Esophagus squamous epithelium (tissue), 5 donors: ENCODE measurements at places on chromosomes 12 and 14.

DNA sequence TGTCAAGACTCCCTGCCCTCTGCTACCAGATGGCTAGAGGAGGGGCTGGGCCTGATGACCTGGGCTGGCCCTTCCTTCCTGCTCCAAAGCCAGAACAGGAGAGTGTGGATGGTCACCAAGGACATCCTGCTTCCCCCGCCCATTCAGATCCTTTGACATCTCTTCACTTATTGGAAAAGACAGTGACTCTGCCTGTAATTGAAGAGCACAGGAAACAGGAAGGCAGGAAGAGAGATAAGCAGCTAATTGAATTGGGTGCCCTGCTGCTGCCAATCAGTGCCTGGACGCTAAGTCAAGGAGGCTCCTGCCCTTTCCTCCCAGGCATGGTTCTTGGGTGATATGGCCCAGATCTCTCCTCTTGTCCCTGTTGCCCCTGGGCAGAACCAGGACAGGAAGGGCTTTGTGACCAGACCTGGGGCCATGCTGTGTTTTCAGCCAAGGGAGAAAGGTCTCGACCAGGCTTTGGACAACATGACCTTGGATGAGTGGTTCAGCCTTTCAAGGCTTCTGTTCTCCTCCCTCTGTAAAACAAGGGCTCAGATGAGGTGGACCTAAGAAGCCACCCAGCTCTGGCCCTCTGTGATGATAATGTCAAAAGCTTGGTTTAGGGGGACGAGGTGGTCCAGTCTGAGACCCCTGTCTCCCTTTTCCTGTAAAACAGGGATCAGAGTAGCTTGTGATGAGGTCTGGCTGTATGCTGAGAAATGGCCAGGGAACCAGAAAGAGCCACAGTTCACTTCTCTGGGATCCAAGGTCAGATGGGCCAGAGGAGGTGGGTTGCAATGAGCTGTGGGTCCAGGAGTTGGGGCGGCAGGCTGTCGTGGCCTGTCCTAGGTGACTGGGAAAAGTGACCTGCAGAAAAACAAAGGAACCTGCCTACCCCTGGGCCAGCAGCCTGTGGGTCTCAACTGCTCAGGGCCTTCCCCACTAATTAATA, 38.8 kb downstream of the FAM222A start:
- DNase-seq = no peak
- no peaks in the 10 kb centered on the region for H3K27me3 ChIP-seq
- H3K4me3 ChIP-seq = no peak overlapping the region
- H3K27ac ChIP-seq = no peak overlapping the region
- no peaks in the 10 kb centered on the region for H3K36me3 ChIP-seq
- H3K4me1 ChIP-seq = no peaks in the 10 kb centered on the region

- no peak overlapping the region for H3K4me3 ChIP-seq
- H3K27ac ChIP-seq = no peak overlapping the region
- no peaks in the 10 kb centered on the region for H3K27me3 ChIP-seq
- H3K4me1 ChIP-seq = no peaks in the 10 kb centered on the region
- no peaks in the 10 kb centered on the region for H3K36me3 ChIP-seq
These were observed 59.5 kb upstream of the CAPRIN2 start for GRCh38 chr12:30814295-30814655.

GRCh38 chr12:101634724-101635123, 40.0 kb downstream of the MYBPC1 start:
- no peak overlapping the region for H3K4me3 ChIP-seq
- no peaks in the 10 kb centered on the region for H3K4me1 ChIP-seq
- H3K27me3 ChIP-seq = no peaks in the 10 kb centered on the region

DNA sequence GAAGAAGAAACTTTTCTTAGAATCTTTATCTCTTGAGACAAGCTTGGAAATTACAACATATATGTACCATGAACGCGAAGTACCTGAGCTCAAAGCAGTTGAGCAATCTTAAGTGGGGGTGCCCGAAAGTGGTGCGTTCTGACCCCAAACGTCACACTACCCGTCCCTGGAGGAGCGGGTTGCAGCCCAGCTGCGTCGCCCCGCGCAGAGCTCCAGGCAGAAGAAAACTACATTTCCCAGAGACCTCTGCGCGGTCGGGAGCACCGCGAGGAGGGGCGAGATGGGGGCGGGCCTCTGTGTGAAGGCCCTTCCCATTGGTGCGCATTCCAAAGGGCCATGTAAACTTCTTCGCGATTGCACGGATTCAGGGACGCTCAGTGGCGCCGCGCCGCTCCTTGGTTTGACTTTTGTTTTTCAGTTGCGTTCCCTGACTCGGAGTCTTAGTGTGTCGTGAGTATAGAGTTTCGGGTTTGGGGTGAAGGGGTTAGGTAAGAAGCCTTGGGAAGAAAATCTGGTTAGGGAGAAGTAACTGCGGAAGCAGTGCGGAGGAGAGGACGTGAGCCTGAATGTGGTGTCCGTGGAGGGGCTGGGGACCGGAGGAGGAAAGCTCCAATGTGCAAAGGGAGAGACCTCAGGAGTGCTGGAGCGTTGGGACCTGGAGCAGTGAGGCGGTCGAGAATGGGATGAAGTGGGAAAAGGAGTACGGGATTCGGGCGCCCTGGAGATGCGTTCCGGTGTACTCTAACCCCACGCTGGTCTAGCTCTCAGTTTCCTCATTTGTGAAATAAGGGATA, at the start of gene CCDC77:
CCDC77 (plus strand) TSS at position 410 of the 794 bp plus-strand sequence. CDS start 7,740 bp downstream, outside the sequence.
- no peaks in the 10 kb centered on the region for H3K36me3 ChIP-seq
- H3K4me1 ChIP-seq = peaks cover 13% of the 10 kb centered on the region
- DNase-seq = no peak

GRCh38 chr12:129075460-129076208, 222.4 kb downstream of the GLT1D1 start:
- no peaks in the 10 kb centered on the region for H3K27me3 ChIP-seq
- no peak overlapping the region for H3K27ac ChIP-seq
- DNase-seq = no peak
- H3K36me3 ChIP-seq = no peaks in the 10 kb centered on the region
- H3K4me1 ChIP-seq = no peaks in the 10 kb centered on the region
- H3K4me3 ChIP-seq = no peak overlapping the region

GRCh38 chr14:94110552-94111181, at the start of gene IFI27:
Gene IFI27 (plus strand): TSS chr14:94110736.
- peak within 1 kb of the TSS; percentile 65 for H3K4me3 ChIP-seq
- H3K4me1 ChIP-seq = peaks cover 65% of the 10 kb centered on the region
- H3K27ac ChIP-seq = peak within 1 kb of the TSS; percentile 91
- no peak for DNase-seq

DNA sequence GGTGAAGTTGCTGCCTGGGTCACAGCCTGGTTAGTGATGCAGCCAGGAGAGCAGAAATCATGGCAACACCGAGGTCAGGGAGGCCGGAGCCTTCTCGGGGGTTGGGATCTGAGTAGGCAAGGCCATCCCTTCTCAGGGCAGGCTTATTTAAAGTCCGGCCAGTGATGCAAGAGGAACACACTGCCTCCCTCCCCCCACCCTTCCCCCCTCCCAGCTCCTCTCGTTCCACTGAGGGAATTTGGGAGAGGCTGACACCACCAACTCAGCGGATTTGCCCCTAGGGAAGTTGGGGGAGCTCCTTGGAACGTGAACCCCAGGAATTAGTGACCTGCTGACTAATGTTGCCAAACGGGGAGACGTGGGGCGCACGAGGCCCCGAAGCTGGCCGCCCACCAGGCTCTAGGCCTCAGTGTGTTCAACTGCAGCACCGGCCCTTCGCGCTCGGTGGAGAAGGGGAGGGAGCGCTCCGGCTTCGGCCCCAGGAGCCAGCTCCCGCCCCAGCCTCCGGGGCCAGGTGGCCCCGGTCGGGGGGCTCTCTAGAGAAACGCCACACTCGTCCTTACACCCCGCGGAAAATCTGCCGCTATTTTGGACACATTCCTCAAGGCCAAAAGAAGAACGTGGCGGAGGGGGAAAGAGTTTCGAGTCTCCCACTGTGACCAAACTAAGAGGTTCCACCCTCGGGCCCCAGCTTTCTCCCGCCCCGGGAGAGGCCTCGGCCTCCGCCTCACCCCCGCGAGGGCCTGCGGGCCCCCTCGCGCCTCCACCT, 1.6 kb downstream of the CTDSP2 start:
- H3K36me3 ChIP-seq = no peaks in the 10 kb centered on the region
- H3K27me3 ChIP-seq = no peaks in the 10 kb centered on the region
- DNase-seq = no peak
- peak overlapping the region; percentile 99 for H3K4me3 ChIP-seq
- peak overlapping the region; percentile 100 for H3K27ac ChIP-seq
- H3K4me1 ChIP-seq = peaks cover 38% of the 10 kb centered on the region

DNA sequence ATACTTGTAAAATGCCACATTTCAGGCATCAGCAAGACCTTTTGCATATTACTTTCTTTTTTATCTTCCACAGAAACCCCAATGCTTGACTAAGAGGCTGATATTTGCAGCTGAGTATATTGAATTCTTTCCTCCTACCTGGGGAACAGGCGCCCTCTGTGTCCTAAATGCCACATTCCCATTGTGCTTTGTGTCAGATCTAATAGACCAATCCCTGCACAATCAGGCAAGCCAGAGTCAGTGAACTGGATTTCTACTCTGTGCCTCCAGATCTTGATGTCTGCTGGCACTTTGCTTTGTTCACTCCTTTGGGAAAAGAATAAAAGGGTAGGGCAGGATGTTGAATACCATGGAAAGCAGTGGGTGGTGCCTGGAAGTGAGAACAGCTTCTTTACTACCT, 22.4 kb upstream of the TAS2R42 start:
- H3K4me1 ChIP-seq = no peaks in the 10 kb centered on the region
- no peaks in the 10 kb centered on the region for H3K27me3 ChIP-seq
- H3K4me3 ChIP-seq = no peak overlapping the region
- H3K36me3 ChIP-seq = no peaks in the 10 kb centered on the region

DNA sequence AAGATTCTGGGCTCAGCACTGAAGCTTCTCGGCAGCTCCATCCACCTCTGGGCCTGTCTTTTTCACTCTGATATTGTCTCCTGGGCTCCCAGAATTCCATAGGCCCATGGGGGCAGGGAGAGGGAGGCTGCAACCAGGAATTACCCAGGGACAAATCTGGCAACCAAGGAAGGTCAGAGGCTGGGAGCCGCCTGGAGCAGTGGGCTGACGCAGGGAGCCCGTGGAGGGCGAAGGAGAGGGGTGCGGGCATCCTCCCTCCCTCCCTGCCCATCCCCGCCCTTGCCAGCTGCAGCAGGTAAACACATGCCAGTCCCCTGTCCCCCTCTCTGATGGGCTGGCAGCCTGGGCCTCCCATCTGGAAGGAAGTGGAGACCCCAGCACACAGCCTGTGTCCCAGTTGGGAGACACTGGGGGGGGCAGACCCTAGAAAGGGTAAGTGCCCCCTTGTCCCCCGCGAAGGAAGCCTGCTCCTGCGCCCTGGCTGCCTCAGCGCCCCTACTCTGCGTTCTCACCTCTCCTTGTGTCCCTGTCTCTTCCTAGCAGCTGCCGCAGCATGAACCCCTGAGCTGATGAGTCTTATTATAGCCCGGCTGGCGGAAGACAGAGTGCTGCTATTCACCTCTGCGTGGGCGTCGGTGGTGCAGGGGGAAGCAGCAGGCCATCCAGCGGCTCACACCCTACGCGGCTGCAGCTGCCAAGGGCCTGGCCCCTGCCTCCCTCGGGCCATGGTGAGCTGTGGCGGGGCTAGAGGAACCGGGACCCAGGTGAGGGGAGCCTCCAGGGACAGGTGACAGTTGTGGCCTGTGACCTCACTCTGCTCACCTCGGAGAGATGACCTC, 6.7 kb downstream of the LRTM2 start:
- no peaks in the 10 kb centered on the region for H3K4me1 ChIP-seq
- DNase-seq = no peak
- no peaks in the 10 kb centered on the region for H3K36me3 ChIP-seq
- no peak overlapping the region for H3K4me3 ChIP-seq

- peak overlapping the region; percentile 21 for H3K4me3 ChIP-seq
- DNase-seq = no peak
- peak overlapping the region; percentile 62 for H3K27ac ChIP-seq
- H3K4me1 ChIP-seq = no peaks in the 10 kb centered on the region
- H3K27me3 ChIP-seq = no peaks in the 10 kb centered on the region
These were observed 103.6 kb downstream of the SSPN start for GRCh38 chr12:26298785-26299621.

DNA sequence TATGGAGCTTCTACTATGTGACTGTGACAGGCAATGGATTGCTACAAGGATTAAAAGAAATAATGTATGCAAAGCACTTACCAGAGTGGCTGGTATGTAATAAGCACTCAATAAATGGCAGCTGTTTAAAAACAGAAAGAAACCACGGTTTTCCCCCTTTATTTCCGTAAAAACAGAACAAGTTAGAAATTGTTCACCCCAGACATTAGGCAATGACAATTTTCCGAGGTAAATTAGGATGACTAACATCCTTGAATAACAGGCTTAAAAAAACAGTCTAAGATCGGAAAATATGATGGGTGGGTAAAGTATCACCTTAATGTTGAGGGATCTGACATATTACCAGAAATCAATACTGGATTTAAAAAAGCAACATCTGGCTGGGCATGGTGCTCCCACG, 20.9 kb upstream of the CNIH1 start:
- no peaks in the 10 kb centered on the region for H3K4me1 ChIP-seq
- H3K4me3 ChIP-seq = no peak overlapping the region
- no peaks in the 10 kb centered on the region for H3K36me3 ChIP-seq
- no peaks in the 10 kb centered on the region for H3K27me3 ChIP-seq

- peak overlapping the region; percentile 76 for H3K27ac ChIP-seq
- H3K4me1 ChIP-seq = peaks cover 28% of the 10 kb centered on the region
- H3K27me3 ChIP-seq = no peaks in the 10 kb centered on the region
- no peak for DNase-seq
- H3K36me3 ChIP-seq = no peaks in the 10 kb centered on the region
- H3K4me3 ChIP-seq = no peak overlapping the region
These were observed 2.7 kb upstream of the COX14 start for GRCh38 chr12:50109319-50109718.

- no peak overlapping the region for H3K4me3 ChIP-seq
- H3K36me3 ChIP-seq = no peaks in the 10 kb centered on the region
- H3K27ac ChIP-seq = no peak overlapping the region
- H3K4me1 ChIP-seq = no peaks in the 10 kb centered on the region
- no peak for DNase-seq
These were observed 534.0 kb upstream of the LMO3 start for GRCh38 chr12:17139931-17140330.

DNA sequence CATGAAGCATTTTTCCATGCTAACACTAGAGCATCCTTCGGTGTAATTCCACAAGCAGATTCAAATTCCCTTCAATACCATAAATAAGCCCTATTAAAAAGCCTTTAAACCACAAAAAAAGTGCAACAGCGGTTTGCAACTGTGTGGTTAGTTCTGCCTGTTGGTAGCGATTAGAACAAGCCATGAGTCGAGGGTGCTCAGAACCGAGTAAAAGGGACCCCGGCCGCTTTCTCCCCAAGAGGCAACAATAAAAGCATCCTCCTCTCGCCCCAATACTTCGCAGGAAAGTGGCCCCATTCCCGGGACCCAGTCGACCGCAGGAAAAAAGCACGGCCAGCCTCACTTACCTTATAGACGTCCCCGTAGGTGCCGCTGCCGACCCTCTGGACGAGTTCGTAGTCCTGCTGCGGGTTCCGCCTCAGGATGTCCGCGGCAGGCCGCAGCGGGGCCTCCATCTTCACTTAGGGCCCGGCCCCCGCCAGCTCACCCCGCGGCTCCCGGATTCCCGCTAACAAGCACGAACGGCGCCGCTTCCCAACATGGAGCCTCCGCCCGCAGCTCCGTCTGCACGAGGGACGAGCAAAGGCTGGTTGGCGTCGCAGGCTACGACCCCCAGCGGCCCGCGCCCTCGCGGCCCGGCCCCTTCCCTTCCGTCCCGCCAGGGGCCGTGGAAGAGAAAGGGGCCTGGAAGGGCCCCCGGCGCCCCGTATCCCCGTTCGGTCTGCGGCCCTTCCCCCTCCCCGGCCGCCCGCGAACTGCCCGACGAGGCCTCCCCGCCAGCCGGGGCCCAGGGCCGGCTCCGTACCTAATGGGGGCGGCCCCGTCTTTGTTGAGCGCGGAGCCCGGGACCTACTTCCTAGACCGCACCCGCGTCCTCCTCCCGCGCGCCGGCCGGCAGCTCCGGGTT, 521 bp downstream of the MAP4K5 start:
- peak overlapping the region; percentile 97 for H3K27ac ChIP-seq
- no peaks in the 10 kb centered on the region for H3K27me3 ChIP-seq
- peaks cover 10% of the 10 kb centered on the region for H3K4me1 ChIP-seq
- no peaks in the 10 kb centered on the region for H3K36me3 ChIP-seq
- peak overlapping the region; percentile 91 for H3K4me3 ChIP-seq
